Kidney capillary endothelial cell (primary cell): ENCODE measurements at places on chromosomes 5 and 9.

- DNase-seq, result no peak
Measured at GRCh38 chr5:38847559-38848347, 1.9 kb downstream of the OSMR start.

- no peak for DNase-seq
Measured at GRCh38 chr9:6113312-6113711, 97.9 kb upstream of the RANBP6 start.

DNA sequence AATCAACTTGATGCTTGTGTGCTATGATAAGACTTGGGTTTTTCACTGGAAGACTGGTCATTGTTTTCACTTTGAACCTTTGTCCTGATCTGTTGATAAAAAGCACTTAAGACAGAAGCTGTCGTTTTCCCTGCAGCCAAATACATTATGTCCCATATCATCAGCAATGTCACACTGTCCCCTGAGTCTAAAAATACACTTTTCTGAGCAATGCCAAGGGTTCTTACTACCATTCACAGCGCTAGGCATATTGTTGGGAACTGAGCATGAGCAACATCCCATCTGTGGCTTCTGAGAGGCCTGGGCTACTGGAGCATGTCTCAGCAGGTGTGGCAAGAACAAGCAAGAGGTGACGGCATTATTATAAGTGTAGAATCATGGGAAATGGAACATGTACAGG, 81.8 kb downstream of the SEMA6A start:
- DNase-seq, result no peak

DNA sequence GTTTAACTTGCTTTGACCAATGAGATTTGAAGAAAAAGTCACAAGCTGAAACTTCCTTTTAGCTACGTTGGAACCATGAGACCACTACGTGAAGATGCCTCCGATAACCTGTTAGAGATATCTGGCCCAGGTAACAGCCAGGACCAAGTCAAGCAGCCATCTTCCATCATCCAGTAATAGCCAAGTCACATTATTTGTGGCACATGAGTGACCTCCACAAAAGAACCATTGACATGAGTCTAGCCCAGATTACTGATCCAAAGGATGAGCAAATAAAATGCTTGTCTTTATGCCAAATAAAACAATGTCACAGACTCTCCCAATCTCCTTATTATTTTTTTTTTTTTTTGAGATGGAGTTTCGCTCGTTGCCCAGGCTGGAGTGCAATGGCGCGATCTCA, 1.6 kb downstream of the DEPDC1B start:
- DNase-seq, result no peak

- no peak for DNase-seq
Measured at GRCh38 chr9:113930390-113930783, 54.3 kb downstream of the ZNF618 start.

- no peak for DNase-seq
Measured at GRCh38 chr5:169826618-169827017, 153.7 kb downstream of the INSYN2B start.

DNA sequence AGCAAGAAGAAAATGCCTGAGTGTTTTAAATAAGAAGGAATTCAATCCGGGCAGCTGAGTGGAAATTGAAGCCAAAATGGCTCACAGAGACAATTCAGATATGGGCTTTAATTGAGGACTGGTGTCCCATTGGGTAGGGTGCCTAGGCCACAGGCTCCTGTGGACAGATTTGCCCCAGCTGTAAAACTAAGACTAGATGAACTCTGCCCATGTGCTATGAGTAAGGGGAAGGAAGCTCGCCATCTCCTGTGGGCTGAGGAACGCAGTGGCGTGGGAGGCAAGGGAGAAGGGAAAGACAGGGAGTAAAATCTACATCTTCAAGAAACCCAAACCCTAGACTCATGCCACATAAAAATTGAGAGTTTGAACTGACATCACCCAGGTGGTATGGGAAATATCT, 66.1 kb downstream of the KLHL3 start:
- DNase-seq, result no peak

DNA sequence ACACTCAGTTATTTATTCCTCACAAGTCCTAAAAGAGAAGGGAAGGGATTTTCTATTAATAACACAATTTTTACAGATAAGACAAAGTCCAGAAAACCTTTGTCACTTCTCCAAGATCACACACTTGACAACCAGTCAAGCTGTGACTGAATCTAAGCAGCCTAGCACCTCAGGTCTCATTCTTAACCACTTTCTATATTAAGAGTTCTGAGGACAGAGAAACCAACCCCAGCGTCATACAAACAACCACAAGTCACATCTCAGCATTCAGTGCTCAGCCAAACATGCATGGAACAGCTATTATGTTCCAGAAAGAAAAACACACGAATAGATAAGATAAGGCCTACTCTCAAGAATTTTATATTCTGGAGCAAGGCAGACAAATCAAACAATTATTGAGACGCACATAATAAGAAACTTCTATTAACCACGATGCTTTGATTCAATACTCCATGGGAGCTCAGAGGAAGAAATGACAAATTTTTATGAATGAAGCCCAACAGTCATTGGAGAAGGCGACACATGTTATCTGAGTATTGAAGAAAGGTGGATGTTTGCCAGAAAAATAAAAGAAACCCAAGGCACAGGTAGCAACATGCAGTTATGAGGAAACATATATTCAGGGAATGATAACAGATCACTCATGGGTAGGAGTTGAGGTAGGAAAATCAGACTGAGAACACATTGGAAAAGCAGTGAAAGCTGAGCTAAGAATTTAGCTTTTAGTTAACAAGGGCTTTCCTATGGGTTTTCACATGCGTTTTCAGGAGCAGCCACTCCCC, 113.1 kb downstream of the HTR4 start:
- DNase-seq, result no peak

GRCh38 chr9:133771486-133772482, 33.6 kb upstream of the SARDH start:
- no peak for DNase-seq

GRCh38 chr9:13213337-13213736, 66.2 kb downstream of the MPDZ start:
- DNase-seq, result peak; percentile 47

GRCh38 chr5:143251190-143251589, 152.3 kb downstream of the NR3C1 start:
- no peak for DNase-seq

DNA sequence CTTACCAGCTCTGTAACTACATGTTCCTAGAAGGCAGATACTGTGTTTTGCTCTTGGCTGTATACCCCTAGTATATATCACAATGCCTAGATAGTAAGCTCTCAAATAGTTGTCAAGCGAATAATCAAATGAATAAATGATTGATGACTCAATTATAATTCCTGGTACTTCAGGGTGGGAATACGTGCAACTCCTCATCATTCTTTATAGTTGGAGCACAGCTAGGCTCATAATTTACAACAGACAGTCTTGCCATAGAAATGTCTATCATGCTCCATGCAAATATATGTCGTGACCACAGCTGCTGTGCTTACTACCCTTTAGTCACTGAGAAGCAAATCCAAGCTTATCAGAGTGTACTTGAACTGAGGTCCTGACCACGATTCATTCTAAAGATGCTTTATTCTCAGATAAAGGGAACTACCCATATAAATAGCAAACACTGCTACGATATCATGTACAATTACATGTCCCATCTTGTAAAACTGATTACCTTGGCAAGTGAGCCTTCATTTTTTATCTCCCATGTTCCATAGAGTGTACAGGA, 52.1 kb downstream of the STRBP start:
- no peak for DNase-seq

GRCh38 chr5:142053426-142054151, 40.8 kb upstream of the GNPDA1 start:
- peak; percentile 68 for DNase-seq

DNA sequence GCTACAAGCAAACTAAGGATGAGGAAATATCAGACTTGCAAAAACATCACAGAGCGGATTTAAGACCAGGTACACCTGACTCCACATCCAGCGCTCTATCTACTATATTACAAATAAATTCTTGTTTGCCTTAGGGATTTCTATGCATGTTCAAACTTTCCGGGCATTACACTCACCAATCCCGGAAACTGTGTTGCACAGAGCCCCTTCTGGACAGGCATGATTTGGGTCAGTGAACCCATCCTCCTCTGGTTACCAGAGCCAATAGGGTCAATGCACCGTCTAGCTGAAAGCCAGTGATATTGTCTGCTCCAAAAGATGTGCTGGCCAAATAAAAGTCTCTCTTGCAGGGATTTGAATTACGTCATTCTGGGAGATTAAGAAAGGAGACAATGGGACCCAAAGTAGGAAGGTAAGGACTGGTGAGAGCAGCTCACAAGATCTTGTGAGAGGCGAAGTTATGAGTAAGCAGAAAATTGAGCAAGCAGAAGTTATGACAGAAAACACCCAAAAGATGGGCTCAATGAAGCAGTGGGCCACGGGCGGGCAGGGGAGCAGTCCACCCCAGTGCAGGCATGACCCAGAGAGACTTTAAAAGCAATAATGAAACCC, 155.8 kb upstream of the RAI14 start:
- DNase-seq, result no peak

DNA sequence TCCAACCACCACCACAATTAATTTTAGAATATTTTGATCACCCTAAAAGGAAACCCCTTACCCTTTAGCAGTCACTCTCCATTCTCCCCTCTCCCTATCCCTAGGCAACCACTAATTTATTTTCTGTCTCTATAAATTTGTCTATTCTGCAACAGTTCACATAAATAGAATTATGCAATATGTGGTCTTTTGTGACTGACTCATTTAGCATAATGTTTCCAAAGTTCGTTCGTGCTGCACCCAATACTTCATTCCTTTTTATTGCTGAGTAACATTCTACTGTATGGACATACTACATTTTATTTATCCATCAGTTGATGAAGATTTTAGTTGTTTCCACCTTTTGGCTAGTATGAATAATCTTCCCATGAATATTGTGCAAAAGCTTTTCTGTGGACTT, 18.2 kb upstream of the CDC20B start:
- no peak for DNase-seq

GRCh38 chr9:84959339-84959738, 289.8 kb downstream of the NTRK2 start:
- DNase-seq, result no peak

DNA sequence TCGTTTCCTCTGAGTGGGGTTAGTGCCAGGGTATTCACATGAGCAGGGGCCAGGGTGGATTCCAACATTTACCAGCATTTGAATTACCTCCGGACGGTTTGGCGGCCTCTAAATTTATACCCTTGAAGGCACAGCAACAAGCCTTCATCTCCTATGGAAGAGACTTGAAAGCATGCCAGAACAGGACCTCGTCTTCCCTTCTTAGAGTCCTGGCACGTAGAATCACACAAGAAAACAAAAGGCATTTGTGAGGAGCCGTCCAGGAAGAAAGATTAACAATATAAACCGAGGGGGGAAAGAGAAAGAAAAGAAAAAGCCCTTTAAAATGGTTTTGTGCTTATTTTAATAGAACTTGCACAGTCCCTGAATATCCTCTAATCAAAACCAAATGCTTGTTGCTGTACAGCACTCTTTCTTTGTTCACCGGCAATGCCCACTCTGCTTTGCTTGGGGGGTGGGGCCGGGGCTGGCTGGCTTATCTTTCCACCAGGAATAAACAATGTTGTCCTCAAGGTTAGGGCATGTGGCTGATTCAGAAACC, 575.8 kb upstream of the ZNF462 start:
- DNase-seq, result peak; percentile 16

- no peak for DNase-seq
Measured at GRCh38 chr5:178368274-178368673, 135.7 kb upstream of the PHYKPL start.

GRCh38 chr5:59034498-59035186, 451.8 kb downstream of the RAB3C start:
- peak; percentile 37 for DNase-seq

- DNase-seq, result no peak
Measured at GRCh38 chr5:175797521-175798038, 73.8 kb upstream of the CPLX2 start.

DNA sequence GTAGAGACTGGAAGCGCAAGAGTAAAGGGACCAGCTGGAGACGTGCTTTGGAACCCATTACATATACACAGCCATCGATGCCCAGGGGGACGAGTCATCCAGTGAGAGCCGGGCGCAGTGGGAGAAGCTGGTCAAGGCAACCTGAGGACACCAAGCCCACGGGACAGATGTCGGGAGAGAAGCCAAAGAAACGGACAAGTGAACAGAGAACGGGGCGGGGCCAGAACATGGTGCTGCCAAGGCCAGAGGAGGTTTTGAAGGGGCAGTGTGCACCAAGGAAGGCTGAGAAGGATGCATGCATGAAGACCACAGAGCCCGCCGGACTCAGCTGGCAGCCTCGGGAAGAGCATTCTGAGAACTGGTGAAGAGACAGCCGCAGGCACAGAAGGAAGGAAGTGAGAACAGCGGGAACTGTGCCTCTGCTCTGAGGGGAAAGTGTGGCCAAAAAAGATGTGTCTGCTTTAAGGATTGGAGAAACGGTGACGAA, 20.3 kb downstream of the CAMSAP1 start:
- DNase-seq, result no peak

DNA sequence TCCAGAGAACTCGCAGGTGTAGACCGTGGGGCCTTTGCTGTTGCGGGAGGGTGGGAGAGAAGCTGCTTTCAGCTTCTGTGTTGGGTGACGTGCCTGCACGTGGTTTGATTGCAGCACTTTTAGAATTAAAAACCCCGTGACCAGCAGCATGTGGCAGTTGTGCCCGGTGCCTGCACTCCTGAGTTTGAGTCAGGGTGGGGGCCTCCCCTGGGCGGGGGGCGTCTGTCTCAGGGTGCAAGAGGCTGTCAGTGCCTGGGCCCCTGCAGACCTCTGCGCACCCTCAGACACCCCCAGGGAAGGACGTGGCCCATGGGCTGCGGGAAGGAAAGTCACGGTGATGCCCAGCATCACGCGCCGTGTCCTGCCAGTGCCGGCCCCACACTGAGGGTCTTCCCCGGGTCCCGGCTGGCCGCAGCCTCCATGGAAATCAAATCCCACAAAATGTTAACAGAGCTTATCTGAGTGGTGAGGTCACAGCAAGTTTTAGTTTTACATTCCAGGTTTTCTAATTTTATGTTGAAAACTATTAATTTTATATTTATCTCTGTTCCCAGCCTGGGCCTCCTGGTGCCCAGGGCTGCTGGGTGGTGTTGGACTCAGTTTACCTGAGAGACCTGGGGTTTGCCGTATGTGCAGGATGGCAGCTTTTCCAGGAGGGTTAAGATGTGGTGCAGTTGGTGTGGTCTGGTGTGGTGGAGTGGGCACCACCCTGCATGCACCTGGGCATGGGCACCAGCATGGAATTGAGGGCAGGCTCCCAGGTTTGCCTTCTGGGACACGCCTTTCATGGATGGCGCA, 33.3 kb downstream of the AHRR start:
- no peak for DNase-seq

DNA sequence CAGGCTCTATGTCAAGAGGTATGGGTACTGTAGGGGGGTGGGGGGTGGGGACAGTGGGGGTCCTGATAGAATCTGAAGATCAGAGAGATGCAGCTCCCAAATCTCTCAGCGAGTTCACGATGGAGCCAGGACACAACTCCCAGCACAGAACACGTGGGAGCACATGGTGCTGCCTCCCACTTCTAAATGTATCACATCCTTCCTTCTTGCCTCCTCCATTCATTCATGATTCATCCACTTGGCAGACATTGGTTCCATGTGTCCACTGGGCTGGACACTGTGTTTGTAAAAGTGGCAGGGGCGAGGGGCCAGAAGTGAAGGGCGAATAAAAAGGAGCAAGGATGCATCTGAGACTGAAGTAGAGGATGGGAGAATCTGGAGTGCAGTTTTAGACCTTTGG, 33.9 kb downstream of the SH3TC2 start:
- DNase-seq, result no peak
